ENCODE measurements at places on chromosomes 13 and 19. TPM values are rescaled to one million over a fixed set of nuclear protein-coding genes. Genes with fewer than 3 reads are reported as not detected.

Gene HCST
- 3.5 TPM for total RNA-seq

Gene EDDM13
- not detected for total RNA-seq

Gene HTR2A
- total RNA-seq = not detected

Gene VSTM2B
- not detected for total RNA-seq

Gene KDM4B
- total RNA-seq = 80.1 TPM

Gene LILRB2
- total RNA-seq = not detected

Gene SIGLEC5
- 1.2 TPM for total RNA-seq

Gene GGACT
- 8.2 TPM for total RNA-seq

Gene RFPL4A
- not detected for total RNA-seq

Gene PSPN
- total RNA-seq = 1.4 TPM

Gene POLD1
- total RNA-seq = 37.8 TPM

Gene RNF225
- total RNA-seq = 2.8 TPM

Gene CATSPERD
- not detected for total RNA-seq

Gene PLIN5
- total RNA-seq = not detected

Gene APOC1
- 0.79 TPM for total RNA-seq

Gene LHB
- total RNA-seq = not detected

Gene DZIP1
- 1.5 TPM for total RNA-seq

Gene PSG1
- total RNA-seq = not detected

Gene DDX39A
- 59.6 TPM for total RNA-seq

Gene TPRX2
- total RNA-seq = not detected

Gene VSTM1
- total RNA-seq = not detected

Gene AZU1
- total RNA-seq = not detected

Gene PARP4
- total RNA-seq = 58.0 TPM

Gene PDE4C
- under 0.01 TPM for total RNA-seq

Gene ZNF284
- 5.1 TPM for total RNA-seq

Gene ZNF91
- total RNA-seq = 39.3 TPM

Gene PROSER3
- total RNA-seq = 20.0 TPM

Gene ACP4
- total RNA-seq = not detected

Gene ASPDH
- total RNA-seq = not detected

Gene DAND5
- total RNA-seq = 0.11 TPM

Gene ZNF577
- 13.0 TPM for total RNA-seq

Gene KIR2DL4
- total RNA-seq = not detected

Gene PRRG2
- 11.2 TPM for total RNA-seq

Gene B3GNT8
- 6.3 TPM for total RNA-seq

Gene PTH2
- total RNA-seq = not detected

Gene CRX
- total RNA-seq = not detected

Gene ZNF530
- total RNA-seq = 3.7 TPM

Gene TSHZ3
- 2.4 TPM for total RNA-seq

All from placental epithelial cell (primary cell).